ENCODE measurements at places on chromosomes 7 and 10.

GRCh38 chr10:121444520-121445165 lies 153.6 kb downstream of the FGFR2 start:
- DNase-seq: no peak

- no peak for DNase-seq
Measured at GRCh38 chr10:878333-878759, 53.2 kb downstream of the LARP4B start.

- no peak for DNase-seq
Measured at GRCh38 chr7:136998495-136998894, 130.0 kb downstream of the CHRM2 start.

DNA sequence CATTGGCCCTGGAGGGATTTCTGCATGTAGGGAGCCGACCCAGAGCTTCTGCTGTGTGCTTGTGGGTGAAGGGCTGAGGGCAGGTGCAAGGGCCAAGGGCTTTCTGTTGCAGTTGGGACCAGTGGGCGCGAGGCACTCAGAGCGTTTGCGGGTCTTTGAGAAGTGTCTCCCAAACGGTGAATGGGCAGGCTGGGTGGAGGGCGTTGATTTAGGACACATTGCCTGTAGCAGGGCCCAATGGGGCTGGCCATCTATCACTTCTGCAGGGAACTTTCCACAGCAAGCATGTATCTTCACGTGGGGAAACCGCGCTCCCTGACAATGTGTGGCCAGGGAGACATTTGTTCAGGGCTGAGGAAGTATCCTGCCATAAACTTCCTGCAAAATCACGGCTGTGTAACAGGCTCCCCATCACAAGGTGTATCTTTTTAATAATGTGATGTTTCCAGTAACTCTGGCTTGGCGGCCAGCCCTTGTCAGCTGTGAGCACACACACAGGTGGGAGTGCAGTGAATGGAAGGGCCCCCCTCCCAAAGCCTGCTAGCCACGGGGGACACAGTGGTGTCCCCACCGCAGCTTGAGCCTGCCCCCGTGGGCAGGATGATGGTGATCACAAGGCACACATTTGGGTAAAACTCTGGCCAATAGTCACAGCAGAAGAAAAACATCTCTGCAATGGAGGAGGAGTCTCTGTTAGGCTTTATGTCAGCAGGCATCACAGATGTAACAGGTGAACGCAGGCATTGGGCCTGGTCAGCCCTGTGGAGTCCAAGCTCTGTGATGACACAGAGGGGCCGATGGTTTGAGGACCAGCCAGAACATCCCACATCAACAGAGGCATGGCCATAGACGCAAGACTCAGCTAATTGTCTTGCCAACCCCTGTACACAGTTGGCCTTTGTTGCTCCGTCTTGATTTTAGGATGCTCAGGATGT lies 84.3 kb downstream of the GLRX3 start:
- DNase-seq: no peak

- peak; percentile 61 for DNase-seq
Measured at GRCh38 chr7:20199015-20199737, 18.0 kb downstream of the MACC1 start.

GRCh38 chr10:124149189-124150042 lies 56.0 kb upstream of the CHST15 start:
- peak; percentile 89 for DNase-seq

DNA sequence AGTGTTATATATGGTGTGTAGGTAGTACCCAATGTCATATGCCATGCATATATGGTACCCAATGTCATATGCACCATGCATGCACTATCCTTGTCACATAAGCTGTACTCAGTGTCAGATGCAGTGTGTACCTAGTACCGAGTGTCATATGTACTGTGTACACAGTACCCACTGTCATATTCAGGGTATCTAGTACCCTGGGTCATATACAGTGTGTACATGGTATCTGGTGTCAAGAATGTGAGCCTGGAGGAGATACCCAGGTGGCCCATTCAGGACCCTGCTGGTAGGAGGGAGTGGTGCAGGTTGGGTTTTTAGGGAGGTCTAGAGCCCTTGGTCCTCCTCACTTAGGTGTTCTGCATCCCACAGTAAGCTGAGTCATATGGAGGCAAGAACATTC lies 1.8 kb downstream of the ZMYND11 start:
- peak; percentile 37 for DNase-seq

DNA sequence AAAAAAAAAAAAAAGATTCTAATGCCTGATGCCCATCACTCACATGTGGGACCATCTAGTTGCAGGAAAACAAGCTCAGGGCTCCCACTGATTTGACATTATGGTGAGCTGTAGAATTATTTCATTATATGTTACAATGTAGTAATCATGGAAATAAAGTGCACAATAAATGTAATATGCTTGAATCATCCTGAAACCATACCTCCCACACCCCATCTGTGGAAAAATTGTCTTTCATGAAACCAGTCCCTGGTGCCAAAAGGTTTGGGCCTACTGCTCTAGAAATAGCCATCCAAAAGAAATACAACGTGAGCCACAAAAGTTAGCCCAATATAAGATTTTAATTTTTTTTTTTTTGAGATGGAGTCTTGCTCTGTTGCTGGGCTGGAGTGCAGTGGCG lies 265.1 kb downstream of the PRPF18 start:
- DNase-seq: no peak

- no peak for DNase-seq
Measured at GRCh38 chr10:124142960-124143359, 49.6 kb upstream of the CHST15 start.

Measured in MM.1S (cell line).